ENCODE measurements at places on chromosomes 1 and 21.
A peak's percentile ranks its signal among the peaks of the same experiment; 100 is the strongest.

DNA sequence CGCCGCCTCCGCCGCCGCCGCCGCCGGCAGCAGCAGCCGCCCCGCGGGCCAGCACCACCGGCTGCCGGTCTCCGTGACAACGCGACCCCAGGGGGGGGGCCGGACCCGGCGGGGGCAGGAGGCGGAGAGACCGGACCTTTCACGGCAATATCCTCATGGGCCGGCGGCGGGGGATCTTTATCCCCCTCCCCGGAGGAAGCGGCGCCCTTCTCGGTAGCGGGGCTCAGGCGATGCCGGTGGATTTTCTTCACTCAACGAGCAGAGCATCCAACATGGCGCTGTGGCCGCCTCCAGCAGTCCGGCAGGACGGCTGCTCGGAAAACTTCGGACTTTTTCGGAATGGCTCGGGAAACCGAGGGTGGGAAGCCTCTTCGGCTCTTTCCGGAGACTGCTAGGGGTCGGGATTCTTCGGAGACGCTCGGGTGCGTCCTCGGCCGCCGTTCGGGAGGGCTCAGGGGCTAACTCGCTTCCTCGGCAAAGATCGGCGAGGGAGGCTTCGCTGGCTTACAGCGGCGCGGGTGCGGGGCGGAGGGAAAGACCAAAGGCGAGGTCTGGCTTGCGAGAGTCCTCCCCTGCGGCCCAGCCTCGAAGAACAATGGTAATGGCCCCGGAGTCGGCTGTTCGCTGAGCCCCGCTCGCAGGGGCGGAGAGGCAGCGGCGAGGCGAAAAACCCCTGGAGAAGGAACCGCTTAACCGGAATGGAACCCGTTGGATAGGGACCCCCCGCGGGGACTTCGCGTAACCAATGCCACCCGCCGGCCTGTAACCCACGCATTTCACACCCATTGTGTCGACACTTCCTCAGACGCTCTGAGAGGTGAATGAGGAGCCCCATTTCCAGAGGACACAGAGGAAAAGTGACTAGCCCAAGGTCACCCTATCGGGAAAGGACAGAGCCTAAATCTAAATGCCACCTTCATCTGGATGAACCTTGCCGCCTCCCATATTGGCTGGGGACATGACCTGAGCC lies at the start of gene EIF4G3:
EIF4G3 (minus strand) TSS at position 312 of the 970 bp plus-strand sequence. CDS start 174,155 bp downstream, outside the sequence.
- DNase-seq = peak; percentile 90

DNA sequence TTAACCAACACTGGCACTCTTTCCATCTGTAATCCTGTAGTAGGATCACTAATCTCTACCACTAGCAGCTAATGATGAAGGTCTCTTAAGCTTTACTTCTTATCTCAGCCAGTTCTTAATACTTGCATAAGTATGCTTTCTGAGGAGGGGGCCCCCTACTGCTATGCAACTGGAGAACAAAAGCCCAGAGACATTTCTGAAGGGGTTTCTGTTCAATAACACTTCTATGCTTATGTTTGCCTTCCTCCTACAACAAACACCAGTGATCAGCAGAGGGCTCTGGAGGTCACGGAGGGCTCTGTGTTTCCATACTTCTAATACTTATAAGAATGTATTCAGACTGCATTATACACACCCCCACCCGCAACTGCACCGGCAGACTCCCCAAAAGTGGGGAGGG lies 215.8 kb downstream of the BARHL2 start:
- DNase-seq = no peak

DNA sequence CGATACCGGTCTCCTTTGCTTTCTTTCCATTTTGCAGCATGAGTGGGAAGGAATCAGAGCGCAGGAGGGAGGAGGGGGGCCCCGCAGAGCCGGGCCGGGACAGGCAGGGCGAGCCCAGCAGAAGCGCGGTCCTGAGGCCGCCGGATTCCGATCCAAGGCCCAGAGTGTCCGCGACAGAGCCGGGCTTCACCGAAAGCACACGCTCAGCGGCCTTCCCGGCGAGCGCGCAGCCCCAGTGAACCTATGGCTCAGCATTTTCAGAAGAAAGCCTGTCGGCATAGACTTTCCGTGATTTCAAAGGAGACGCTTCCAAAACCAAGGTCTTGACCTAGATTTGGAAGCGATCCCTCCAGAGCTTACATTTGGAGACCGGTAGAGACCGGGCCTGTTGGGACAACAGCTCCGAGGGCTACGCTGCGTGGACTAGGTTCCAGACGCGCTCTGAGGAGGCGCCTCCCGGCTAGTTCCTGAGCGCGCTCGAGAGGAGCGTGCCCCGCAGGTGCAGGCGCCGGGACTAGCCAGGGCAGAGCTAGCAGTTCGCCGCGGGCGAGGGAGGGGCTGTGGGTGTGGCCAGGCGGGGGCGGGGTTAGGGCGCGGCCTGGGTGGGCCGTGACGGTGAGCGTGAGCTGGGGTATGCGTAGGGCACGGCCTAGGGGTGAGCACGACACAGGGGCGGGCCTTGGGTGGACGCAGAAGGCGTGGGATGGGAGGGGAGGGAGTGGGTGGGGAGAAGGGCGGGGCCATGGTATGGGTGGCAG lies 27.8 kb upstream of the PRSS38 start:
- peak; percentile 92 for DNase-seq

GRCh38 chr1:45585110-45585426 lies 1.2 kb downstream of the NASP start:
- no peak for DNase-seq

DNA sequence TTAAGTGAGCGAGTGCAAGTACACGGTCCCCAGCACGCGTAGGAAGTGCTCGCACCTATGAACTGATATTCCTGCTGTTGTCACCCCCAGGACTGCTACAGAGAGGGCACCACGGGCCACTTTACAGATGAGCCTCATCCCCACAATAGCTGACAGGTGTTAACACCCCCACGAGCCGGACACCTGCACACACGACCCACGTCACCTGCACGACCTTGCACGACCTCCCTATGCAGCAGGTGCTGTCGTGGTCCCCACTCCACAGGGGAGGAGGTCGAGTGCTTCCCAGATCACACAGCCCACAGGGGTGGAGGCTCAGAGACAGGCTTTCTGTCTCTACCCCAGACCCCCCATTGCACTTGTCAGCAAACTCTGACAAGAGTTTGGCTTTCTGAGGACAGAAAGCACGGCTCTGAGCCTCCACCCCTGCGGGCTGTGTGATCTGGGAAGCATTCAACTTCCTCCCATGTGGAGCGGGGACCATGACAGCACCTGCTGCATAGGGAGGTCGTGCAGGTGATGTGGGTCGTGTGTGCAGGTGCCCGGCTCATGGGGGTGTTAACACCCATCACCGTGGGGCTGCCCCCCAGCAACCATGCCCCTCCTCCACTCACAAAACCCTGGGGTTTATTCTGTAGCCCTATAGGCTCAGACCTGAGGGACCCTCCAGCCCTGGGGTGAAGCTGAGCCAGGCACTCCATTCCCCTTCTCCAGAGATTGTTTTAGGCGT lies 80.8 kb downstream of the MATN1 start:
- DNase-seq = no peak

DNA sequence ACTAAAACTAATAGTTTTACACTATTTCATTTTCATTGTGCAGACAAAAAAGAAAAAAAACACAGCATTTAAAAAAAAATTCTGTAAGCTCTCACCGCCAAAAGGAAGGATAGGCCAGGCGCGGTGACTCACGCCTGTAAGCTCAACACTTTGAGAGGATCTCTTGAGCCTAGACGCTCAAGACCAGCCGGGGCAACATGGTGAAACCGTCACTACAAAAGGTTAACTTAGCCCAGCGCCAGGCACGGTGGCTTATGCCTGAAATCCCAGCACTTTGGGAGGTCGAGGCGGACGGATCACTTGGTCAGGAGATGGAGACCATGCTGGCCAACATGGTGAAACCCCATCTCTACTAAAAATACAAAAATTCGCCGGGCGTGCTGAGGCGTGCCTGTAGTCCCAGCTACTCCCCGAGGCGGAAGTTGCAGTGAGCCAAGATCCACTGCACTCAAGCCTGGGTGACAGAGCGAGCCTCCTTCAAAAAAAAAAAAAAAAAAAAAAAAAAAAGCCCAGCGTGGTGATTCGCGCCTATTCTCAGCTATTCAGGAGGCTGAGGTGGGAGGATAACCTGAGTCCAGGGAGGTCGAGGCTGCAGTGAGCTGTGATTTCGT lies 14.3 kb upstream of the SPEN start:
- no peak for DNase-seq
